HuH-7.5 (cell line): ENCODE measurements at places on chromosomes 1 and 21.

- no peak for DNase-seq
These were observed 26.5 kb downstream of the ZNF362 start for GRCh38 chr1:33282791-33283190.

DNA sequence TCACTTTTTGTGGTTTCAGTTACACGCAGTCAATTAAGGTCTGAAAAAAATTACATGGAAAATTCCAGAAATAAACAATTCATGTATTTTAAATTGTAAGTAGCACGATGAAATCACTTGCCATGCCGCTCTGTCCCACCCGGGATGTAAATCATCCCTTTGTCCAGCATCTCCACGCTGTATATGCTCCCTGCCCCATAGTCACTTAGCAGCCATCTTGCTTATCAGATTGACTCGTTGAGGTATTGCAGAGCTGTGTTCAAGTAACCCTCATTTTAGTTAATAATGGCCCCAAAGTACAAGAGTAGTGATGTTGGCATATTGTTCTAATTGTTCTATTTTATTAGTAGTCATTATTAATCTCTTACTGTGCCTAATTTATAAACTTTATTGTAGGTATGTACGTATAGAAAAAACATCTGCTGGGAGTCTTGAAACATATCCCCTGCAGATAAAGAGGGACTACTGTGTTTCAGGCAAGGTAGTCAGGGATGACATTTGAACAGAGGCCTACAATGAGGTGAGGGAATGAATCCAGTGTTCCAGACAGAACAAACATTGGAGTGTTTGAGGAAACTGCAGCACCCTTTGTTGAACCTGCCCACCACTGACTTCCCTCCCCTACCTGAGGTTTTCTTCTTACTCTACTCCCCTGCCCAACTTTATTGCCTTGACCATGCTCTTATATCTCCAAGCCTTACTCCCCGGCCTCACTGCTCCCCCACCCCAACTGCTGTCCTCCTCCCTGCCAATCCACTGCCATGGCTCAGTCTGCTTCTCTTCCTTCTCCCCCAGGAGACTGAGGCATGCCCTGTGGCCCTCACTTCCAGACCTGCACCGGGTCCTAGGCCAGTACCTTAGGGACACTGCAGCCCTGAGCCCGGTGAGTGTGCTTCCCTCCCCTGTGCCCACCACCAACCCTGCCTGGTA lies 7.1 kb upstream of the CDC20 start:
- no peak for DNase-seq

- no peak for DNase-seq
These were observed 57.7 kb downstream of the NTNG1 start for GRCh38 chr1:107198561-107198960.

DNA sequence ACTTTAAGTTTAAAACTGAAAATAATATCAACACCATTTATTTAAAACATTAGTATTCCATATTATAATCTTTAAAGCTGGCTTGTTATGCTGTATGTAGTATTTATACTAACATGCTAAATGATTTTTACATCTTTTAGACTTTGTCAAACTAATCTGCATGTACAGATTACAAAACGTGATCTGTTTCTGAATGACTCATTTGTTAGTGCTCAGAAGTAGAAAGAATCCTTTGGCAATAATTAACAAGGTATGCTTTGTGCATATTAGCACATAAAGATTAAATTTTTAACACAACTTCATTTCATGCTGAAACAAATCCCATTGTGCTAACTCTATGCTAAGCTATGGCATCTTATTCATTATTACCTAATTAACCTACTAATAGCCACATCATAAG lies 242.4 kb downstream of the BARHL2 start:
- DNase-seq: no peak

- DNase-seq: no peak
These were observed 11.6 kb upstream of the LRRC53 start for GRCh38 chr1:74523873-74524480.

DNA sequence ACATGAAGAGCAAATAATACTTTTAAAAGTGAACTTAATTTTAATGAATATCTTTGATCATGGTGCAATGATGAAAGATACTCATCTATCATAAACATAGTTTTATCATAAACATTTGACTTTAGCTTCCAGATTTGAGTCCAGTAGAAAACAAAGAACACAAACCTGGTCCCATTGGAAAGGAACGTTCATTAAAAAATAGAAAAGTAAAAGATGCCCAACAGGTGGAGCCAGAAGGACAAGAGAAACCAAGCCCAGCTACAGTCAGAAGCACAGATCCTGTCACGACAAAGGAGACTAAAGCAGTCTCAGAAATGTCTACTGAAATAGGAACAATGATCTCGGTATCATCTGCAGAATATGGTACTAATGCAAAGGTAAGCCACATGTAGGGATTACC lies 55.6 kb upstream of the MYOCOS start:
- DNase-seq: no peak

- no peak for DNase-seq
These were observed 188.2 kb upstream of the PLXNA2 start for GRCh38 chr1:208432346-208432745.

DNA sequence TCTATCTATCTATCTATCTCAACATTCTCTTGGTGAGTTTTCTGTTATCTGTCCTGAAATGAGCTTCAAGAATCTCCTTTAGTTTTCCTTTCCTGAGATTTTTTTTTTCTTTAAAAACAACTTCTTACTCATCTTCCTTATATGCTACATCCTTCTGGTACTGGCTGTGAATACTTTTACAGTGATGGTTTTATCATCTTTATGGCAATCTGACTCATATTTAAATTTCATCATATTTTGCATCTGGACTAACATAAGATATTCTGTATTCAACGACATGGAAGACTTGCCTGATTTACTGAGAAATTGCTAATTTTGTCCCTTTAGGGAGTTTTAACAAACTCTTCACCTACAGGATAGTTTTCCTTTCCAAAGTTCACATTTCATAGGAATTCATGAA lies 33.0 kb downstream of the PDE4B start:
- no peak for DNase-seq

DNA sequence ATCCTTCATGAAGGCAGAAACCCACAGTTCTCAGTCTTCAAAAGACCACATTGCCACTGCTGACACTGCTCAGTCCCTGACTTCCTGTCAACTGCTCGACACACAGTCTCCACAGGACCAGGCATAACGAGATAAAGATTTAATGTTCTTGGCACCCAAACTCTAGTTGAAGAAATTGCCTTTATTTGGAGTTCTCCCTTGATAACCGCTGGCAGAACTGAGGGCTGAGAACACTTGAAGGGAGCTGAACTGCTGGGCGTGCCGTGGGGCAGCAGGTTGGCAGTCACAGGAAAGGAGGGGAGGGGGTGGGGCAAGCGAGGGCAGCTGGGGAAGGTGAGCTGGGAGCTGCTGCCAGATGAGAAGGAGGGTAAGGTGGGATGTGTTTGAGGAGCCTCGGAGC lies 15.9 kb downstream of the HENMT1 start:
- no peak for DNase-seq

- DNase-seq: no peak
These were observed 15.2 kb downstream of the S100A11 start for GRCh38 chr1:152021569-152021968.

- DNase-seq: peak; percentile 45
These were observed 8.4 kb downstream of the RPS6KA1 start for GRCh38 chr1:26537951-26538352.

DNA sequence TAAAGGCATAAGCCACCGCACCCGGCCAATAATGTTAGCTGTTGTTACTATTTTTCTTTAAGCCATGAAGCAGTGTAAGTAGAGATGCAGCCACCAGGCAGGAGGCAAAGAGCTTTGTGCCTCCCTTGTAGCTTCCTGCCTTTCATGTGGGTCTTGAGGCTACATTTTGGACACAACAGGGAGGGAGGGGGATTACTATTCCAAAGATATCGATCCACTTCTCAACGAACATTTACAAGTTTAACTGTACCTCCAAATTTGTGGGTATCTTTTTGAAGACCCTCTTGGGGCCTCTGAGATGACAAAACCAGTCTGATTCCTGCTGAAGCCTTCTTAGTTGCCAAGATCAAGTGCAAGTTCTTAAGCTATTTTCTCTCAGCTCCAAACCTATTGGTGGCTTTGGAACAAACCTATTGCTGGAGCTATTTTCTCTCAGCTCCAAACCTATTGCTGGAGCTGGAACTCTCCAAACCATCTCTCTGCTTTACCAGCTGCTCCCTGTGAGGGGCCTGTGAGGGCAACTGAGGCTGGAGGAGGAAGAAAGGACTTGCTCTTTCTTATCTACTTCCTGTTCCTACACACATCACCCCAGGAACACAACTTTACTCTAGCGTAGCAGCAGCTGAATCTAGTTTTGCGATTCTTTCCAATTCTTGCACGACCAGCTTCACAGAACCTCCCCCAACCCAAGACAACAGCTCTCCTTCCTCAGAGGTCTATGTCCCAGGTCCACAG lies 16.1 kb upstream of the RCAN3 start:
- DNase-seq: no peak

- no peak for DNase-seq
These were observed 12.8 kb upstream of the CASQ2 start for GRCh38 chr1:115781343-115781742.

DNA sequence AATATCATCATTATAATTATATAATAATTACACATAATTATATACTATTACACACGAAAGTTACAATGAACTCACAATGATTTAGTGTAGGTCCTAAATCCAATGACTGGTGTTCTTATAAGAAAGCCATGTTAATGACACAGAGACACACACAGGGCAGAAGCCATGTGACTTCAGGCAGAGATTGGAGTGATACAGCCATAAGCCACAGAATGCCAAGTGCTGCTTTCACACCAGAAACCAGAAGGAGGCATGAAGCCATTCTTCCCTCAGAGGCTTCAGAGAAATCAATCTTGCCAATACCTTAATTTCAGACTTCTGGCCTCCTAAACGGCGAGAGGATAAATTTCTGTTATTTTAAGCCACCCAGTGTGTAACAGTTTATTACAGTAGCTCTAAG lies 147.4 kb upstream of the KRTAP19-8 start:
- no peak for DNase-seq

GRCh38 chr1:242349636-242350035 lies 174.9 kb downstream of the PLD5 start:
- no peak for DNase-seq

DNA sequence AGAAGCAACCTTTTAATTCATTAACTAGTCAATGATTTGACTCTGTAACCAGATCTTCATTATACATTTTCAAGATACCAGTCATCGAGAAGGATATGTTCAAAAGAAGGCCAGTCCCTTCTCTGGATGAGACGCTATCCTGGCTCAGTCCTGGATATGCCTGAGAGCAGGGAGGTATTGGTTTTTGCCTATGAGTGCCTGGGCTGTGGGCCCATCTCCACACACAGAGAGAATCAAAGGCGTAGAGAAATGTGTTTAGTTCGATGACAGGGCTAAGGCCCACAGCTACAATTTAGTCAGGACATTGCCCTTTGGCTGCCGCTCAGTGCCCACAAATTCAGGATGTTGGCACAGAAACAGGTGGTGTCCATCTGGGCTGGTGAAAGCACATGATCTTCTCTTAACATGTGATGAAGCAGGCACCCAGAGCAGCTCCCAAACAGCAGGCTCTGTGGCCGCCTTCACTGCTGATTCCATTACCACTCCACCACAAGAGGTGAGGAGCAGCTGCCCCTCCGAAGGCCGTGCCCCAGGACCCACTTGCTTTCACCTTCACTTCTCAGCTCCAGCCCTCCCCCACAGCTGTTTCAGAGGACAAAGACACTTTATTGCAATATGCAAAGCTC lies 24.7 kb downstream of the ACKR1 start:
- DNase-seq: no peak

GRCh38 chr1:33973799-33974545 lies 110.1 kb downstream of the HMGB4 start:
- no peak for DNase-seq

DNA sequence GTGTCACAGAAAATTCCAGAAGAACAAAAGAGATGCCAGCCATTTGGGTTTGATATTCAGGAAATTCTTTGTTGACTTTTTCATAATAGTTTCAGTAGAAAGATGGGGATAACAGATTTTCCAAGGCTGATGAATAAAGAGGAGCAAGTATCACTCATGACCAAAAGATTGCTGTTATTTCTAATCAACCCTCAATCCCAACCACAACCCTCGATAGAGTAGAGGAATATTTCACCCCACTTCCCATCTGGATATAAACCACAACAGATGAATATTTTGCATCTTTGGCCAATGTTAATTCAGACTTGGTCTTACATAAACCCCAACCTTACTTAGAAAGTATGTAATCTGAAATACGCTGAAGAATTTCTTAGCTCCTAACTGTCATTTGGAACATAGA lies 232.4 kb downstream of the SEC16B start:
- no peak for DNase-seq

DNA sequence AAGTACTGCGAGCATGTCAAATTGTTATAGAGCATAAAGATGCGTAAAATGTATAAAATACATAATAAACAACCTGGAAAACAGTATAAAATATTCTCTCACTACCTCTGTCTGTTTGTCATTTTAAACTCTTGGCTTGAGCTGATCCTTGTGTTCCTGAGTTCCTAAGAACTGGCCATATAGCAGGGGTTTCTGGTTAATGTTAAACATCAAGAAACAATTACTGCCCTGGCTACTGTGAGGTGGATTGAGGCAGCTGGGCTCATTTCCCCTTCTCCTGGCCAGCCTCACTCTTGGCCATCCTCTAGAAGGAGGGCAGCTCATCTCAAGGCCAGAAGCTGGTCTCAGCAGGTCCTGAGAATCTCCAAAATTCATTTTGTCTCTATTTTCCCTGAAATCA lies 297.3 kb upstream of the USP24 start:
- no peak for DNase-seq

GRCh38 chr1:47178654-47179016 lies 11.2 kb downstream of the PDZK1IP1 start:
- no peak for DNase-seq

- DNase-seq: no peak
These were observed 20.0 kb upstream of the CLIC6 start for GRCh38 chr21:34648739-34649297.

DNA sequence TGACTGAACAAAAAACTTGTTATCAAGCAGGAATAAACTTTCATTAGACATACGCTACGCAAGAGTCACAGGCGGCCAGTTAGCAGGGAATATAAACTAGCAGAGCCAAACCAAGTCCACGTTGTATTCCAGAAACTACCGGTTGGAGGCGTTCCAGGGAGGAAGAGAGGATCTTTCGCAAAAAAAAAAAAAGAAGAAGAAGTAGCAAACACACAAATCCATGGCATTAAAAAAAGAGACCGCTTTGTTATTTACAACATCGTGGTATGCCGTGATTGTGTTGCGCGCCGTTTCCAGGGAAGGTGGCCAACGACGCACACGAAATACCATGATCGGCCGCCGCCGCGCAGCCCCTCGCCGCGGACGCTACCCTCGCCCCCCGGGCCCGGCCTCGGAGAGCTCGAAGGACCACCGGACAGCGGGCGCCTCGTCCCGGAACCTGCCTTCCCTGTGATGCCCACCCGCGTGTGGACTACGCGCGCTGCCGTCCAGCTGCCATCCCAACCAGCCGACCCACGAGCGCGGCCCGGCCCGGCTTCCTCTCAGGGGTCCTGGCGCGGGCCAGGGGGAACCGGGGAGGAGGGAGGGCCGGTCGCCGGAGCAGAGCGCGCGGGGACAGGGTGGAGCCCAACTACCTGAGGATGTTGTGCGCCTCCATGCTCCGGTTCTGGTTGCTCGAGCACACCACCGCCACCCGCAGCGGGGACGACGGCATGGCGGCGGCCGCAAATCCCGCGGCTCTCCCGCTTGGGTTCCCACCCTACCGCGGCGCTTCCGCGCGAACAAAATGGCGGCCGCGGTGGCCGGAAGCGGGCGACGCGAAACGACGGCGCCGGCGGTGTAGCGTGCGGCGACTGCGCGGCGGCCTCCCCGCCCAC lies 581 bp downstream of the SSU72 start:
- peak; percentile 62 for DNase-seq

- DNase-seq: no peak
These were observed 90.3 kb downstream of the DISP1 start for GRCh38 chr1:222905151-222905550.
